Central memory CD8-positive, alpha-beta T cell (primary cell): ENCODE measurements at places on chromosomes 13 and 19.

DNA sequence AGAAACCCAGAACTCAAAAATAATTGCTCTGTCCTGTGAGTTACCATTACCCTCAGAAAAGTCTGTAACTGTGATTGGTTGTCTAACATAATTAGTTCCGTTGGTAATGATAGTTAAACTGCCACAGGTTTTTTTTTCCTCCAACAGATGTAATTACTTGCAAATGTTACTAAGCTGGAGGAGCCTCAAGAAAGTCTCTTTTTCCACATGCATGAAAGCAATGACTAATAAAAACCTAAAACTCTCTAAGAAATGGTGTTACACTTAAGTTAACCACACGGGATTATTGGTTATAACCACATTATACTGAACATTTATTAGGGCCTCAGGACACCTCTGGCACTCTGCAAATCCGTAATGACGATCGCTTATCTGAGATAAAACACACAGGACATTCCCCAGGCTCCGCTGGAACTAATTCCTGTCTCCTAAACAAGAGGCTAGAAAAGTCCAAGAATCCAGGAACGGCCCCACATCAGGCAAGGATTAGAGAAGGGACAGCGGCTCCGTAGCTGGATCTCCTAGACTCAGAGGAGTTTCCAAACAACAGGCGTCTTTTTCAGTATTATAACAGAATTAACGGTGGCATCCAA is 753 bp downstream of the ZNF235 start:
- DNase-seq = no peak

GRCh38 chr19:6801485-6802086 is 29.1 kb downstream of the VAV1 start:
- peak; percentile 68 for DNase-seq

DNA sequence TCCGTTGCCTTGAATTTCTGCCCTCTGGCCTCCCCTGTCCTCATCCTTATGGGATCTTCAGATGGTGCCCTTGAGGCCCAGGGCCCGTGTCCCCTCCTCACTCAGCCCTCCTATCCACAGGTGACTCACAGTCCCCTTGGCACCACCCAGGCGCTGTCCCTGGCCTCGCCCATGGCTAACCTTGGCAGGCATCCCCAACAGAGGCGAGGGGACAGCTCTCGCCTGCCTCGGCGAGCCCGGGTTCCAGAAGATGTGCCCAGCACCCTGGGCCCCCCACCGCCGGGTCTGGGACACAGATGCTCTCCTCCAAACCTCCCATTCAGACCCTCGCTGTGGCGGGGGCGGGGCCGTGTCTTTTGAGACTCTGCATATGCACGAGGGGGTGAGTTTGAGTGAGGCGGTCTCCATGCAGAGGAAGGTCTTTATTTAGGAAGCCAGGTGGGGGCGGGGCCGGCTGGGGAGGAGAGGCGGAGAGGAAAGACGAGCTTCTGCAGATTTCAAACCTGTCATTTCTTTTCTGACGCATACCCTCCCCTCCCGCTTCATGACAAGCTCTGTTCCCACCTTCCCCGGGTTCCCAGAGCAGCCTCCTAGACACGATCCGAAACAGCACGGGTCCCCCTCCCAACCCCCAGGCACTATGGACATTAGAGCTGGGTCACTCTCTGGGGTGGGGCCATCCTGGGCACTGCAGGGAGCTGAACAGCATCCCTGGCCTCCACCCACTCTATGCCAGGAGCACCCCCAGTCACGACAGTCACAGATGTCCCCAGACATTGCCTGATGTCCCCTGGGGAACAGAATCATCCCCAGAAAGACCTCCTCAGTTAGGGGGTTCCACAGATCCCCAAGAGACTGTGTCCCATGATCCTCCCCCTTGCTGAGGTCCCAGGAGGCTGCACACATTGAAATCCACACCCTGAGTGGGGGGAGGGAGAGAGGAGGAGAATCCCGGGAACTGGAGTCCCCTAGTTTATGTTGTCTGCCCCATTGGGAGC is 48.5 kb downstream of the GNG7 start:
- DNase-seq = no peak

DNA sequence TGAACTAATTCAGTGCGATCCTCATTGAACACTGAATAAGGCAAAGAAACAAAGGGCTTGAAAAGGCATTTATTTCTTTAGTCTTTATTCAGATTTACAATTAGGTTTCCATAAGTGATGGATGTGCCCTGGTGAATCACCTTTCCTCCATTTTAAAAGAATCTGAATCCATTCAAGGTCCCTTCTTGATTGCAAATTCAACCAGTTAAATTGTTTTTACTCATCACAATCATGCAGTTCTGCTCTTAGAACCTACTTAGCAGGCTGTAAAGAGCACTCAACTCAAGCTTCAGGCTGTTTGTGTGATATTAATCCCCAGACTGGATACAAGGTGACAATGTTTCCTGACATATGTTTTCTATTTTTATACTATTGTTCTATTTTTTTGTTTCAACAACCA is 321.0 kb downstream of the TBC1D4 start:
- DNase-seq = no peak

GRCh38 chr19:31332096-31332495 is 17.1 kb downstream of the TSHZ3 start:
- no peak for DNase-seq

GRCh38 chr13:86922936-86923335 is 748.2 kb upstream of the SLITRK5 start:
- no peak for DNase-seq

GRCh38 chr19:33110137-33110910 is 21.6 kb upstream of the WDR88 start:
- no peak for DNase-seq
